Activated CD8-positive, alpha-beta memory T cell treated with anti-CD3 and anti-CD28 coated beads, Interleukin-2, amount 10 ng/mL, durations not matched to agents 7 days and 5 days (primary cell): ENCODE measurements at places on chromosomes 1 and 21. TPM values are rescaled to one million over a fixed set of nuclear protein-coding genes. Genes with fewer than 3 reads are reported as not detected.

GRCh38 chr21:15444118-15444960 lies 285.4 kb upstream of the USP25 start:
- H3K36me3 ChIP-seq: no peaks in the 10 kb centered on the region
- H3K27ac ChIP-seq: no peak overlapping the region
- peaks cover 4% of the 10 kb centered on the region for H3K4me1 ChIP-seq
- no peak overlapping the region for H3K4me3 ChIP-seq
- no peak for DNase-seq

GRCh38 chr21:34077888-34078287 lies 4.5 kb downstream of the MRPS6 start:
- no peaks in the 10 kb centered on the region for H3K27me3 ChIP-seq
- peak overlapping the region; percentile 47 for H3K4me3 ChIP-seq
- peaks cover 77% of the 10 kb centered on the region for H3K4me1 ChIP-seq
- peak overlapping the region; percentile 66 for H3K27ac ChIP-seq
- no peak for DNase-seq

GRCh38 chr1:36709869-36710481 lies 227.3 kb upstream of the CSF3R start:
- no peaks in the 10 kb centered on the region for H3K36me3 ChIP-seq
- H3K27me3 ChIP-seq: peaks cover 58% of the 10 kb centered on the region
- DNase-seq: no peak
- no peak overlapping the region for H3K27ac ChIP-seq

- no peaks in the 10 kb centered on the region for H3K36me3 ChIP-seq
- H3K4me1 ChIP-seq: no peaks in the 10 kb centered on the region
- DNase-seq: no peak
- no peaks in the 10 kb centered on the region for H3K27me3 ChIP-seq
Observed at GRCh38 chr1:27592232-27592930, 11.6 kb downstream of the AHDC1 start.

DNA sequence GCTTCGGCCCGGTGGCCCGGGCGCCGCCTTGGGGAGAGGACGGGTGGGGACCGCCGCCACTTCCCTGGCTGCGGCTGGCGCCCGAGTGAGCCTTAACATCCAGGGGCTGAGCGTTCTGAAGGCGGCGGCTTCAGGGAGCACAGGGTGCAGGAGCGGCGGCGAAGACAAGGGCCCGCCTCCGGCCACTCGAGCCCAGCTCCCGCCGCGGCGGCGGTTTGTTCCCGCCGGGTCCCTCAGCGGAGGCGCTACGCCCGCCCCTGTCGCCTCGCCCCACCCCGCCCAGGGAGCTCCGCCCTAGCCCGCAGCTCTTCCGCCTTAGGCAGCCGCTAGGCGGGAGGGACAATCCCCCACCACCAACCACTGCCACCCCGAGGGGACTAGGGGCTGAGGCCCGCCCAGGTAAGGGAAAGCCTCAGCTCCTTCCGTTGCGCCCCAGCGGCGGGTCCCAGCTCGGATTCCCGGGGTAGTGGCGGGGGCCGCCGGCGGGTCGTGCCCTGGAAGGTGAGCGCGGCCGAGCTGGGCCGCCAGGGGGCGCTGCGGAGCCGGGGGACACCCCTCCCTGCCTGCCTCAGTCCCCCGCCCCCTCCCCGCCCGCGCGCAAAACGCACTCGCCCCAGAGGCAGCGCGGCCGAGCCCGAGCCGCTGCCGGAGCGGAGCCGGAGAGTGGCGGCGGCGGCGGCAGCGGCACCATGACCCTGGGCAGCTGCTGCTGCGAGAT lies at the start of gene FOXD2:
Gene FOXD2, plus strand, starts transcription at position 598 of the 718 bp plus-strand sequence. Its CDS starts 92 bp downstream, at position 690.
- H3K4me1 ChIP-seq: peaks cover 30% of the 10 kb centered on the region
- H3K36me3 ChIP-seq: peaks cover 21% of the 10 kb centered on the region
- DNase-seq: peak; percentile 95
- peak within 1 kb of the TSS; percentile 93 for H3K27ac ChIP-seq
- H3K27me3 ChIP-seq: peaks cover 15% of the 10 kb centered on the region

GRCh38 chr1:108851567-108851966 lies 5.3 kb downstream of the AKNAD1 start:
- peaks cover 22% of the 10 kb centered on the region for H3K27me3 ChIP-seq
- H3K36me3 ChIP-seq: no peaks in the 10 kb centered on the region

DNA sequence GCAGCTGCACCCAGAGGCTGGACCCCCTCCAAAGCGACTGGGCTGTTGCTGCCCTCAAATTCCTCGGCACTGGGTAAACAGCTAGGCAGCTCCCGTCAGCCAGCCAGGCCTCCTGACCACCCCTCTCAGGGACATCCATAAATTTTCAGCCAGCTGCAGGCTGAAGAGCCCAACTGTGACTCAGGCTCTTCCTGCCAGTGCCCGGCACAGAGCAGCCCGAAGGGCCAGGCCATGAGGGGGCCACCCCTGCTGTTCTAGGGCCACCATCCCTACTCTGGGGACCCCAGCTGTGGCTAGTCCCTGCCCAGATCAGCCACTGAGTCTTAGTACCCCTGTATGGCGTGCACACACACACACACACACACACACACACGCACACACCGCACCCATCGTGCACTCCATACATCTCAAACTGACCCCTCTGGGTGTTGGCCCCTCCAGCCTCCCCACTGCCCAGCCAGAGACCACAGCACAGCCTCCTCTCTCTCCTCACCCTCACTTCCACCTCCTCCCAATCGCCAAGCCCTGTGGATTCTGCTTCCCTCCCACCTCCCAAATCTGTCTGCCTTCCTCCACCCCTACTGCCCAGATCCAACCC lies 6.2 kb upstream of the LAPTM5 start:
- no peaks in the 10 kb centered on the region for H3K36me3 ChIP-seq
- H3K4me3 ChIP-seq: no peak overlapping the region
- H3K27ac ChIP-seq: no peak overlapping the region
- DNase-seq: no peak
- no peaks in the 10 kb centered on the region for H3K27me3 ChIP-seq

GRCh38 chr1:20507564-20508410 lies at the start of gene MUL1:
Gene MUL1 (minus strand): TSS chr1:20508151. CDS start chr1:20508024, 127 bp downstream.
- H3K36me3 ChIP-seq: no peaks in the 10 kb centered on the region
- H3K4me1 ChIP-seq: peaks cover 22% of the 10 kb centered on the region
- H3K27ac ChIP-seq: peak within 1 kb of the TSS; percentile 87

DNA sequence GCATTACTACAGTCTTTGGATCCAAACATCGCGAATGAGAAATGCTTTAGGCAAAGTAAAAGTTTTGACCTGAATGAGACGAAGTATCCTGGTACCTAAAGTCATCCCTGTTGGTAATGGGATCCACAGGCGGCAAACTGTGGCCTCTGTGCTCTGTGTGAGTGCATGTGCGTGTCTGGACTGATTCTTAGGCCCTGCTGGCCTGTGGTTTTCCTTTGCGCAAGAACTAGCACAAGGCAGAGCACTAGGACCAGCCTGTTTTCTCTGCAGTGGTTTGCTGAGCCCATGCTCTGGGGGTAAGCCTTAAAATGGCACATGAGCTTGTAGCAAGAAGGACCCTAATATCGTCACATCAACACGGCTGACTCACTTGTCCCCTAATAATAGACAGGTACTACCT lies 251.2 kb downstream of the DSCAM start:
- no peaks in the 10 kb centered on the region for H3K4me1 ChIP-seq
- no peak overlapping the region for H3K27ac ChIP-seq
- DNase-seq: no peak
- H3K36me3 ChIP-seq: no peaks in the 10 kb centered on the region
- H3K27me3 ChIP-seq: no peaks in the 10 kb centered on the region
- H3K4me3 ChIP-seq: no peak overlapping the region

DNA sequence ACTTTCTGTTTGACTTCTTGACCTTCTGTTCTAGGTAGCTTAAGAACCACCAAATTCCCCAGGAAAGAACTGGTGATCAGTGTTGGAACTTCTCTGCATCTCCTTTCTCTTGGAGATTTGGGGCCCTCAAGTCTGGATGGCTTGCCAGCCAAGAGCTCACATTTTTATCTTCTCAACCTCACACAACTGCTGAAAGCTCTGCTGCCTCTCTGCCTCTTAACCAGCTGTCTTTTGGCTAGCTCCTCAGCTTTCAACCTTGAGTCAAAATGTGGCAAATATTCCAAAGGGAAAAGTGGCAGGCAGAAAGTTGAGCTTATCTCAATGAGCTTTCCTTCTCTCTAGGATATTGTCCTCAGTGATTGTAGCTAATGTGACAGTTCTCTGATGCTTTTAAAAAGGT lies 89.2 kb upstream of the CCDC190 start:
- no peaks in the 10 kb centered on the region for H3K36me3 ChIP-seq
- H3K27ac ChIP-seq: no peak overlapping the region
- peaks cover 3% of the 10 kb centered on the region for H3K4me1 ChIP-seq
- peaks cover 9% of the 10 kb centered on the region for H3K27me3 ChIP-seq

DNA sequence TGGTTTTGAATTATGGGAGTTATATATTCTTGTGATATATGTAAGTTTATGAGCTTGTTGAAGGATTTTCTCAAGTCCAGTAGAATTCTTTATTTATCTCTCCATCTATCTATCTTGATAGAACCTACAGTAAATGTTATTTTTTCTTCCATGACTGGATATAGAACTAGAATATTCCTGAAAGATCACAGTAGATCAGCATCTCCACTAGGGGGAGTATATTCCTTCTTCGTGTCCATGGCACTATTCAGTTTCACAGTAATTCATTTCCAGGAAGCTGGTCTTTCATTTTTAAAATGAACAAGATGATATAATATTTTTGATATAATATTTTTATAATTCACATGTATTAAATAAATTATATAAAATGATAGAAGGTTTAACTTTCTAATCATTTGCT lies 18.8 kb downstream of the TMPRSS15 start:
- H3K4me3 ChIP-seq: no peak overlapping the region
- H3K36me3 ChIP-seq: no peaks in the 10 kb centered on the region
- DNase-seq: no peak
- H3K27ac ChIP-seq: no peak overlapping the region
- H3K27me3 ChIP-seq: no peaks in the 10 kb centered on the region

DNA sequence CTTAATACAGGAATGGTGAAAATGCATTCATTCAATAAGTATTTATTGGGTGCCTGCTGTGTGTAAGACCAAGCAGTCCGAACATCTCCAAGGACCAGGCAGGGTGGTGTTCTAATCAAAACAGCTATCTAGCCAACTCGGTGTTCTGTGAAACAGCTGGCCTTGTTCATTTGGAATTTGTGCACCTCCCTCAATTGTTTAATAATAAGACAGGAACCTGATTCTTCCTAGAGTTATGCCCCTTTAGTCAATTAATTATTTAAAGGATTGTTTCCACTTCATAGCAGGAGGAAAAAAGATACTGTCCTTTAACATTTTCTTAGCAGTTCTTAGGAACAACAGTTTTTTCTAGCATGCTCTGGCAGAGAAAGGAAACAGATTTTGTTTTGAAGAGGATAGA lies 30.4 kb downstream of the S100A10 start:
- H3K27ac ChIP-seq: no peak overlapping the region
- H3K4me3 ChIP-seq: no peak overlapping the region

The TTC34 gene
- total RNA-seq: 1.1 TPM

The OBSCN gene
- 5.7 TPM for total RNA-seq

The CD34 gene
- 0.06 TPM for total RNA-seq

The SAMD13 gene
- total RNA-seq: 0.82 TPM

The AJAP1 gene
- total RNA-seq: not detected

The B3GALT6 gene
- 25.5 TPM for total RNA-seq
